Muscle of leg (tissue), 16 donors: ENCODE measurements at places on chromosomes 6 and 20. TPM values are rescaled to one million over a fixed set of nuclear protein-coding genes. Genes with fewer than 3 reads are reported as not detected.

DNA sequence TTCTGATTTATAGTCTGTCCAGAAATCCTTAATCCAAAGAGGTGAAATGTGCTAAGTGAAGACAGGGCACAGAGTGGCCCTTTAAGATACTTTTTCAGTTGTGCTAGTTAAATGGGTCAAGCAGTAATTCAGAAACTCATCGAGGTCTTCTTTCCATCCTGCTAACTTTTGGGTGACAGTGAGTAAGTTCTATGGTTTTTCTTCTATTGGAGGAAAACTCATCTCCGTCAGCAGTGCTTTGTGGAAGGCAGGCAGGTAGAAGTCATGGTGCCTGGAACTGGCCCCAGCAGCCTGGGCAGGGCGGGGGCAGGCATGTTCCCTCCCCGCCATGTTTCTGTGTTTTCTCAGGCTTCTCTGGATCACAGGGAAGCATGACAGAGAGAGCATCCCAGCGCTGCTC, 66.5 kb upstream of the SCP2D1 start:
- peaks cover 2% of the 10 kb centered on the region for H3K4me1 ChIP-seq
- peaks cover 9% of the 10 kb centered on the region for H3K36me3 ChIP-seq

DNA sequence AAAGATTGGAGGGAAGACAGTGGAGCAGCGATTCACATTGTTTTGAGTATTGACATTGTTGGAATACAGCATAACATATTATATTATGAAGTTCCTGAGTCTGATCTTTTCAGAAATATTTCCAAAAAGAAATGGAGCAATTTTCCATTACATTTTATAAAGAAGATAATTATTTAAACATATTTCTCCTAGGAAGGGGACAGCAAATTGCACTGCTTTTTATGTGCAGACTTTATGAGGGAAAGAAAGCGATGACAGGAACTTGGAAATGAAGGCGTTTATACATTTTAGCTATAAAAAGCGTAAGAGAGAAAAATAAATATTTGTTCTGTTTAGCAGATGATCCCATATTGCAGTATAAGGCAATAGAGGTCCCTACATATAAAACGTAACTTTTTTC, 117.0 kb upstream of the EDN1 start:
- DNase-seq = peak; percentile 95
- H3K4me3 ChIP-seq = no peak overlapping the region
- H3K36me3 ChIP-seq = no peaks in the 10 kb centered on the region
- no peaks in the 10 kb centered on the region for H3K27me3 ChIP-seq
- H3K4me1 ChIP-seq = no peaks in the 10 kb centered on the region
- no peak overlapping the region for H3K27ac ChIP-seq

DNA sequence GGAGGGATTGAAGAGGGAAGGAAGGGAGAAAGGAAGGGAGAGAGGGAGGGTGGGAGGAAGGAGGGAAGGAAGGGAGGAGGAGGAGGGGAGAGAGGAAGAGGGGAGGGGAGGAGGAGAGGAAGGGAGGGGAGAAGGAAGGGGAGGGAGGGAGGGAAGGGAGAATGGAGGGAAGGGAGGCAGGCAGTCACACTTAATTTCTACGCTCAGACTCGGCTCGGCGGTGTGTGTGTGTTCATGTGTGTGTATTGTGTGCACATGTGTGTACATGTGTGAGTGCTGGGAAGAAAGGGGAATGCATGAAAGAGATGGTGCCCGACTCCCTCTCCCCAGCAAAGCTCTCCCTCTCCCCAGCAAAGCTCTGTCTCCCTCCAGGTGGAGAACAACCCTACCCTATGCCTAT, 79.1 kb upstream of the AFDN start:
- peaks cover 19% of the 10 kb centered on the region for H3K4me1 ChIP-seq
- no peak overlapping the region for H3K27ac ChIP-seq
- H3K27me3 ChIP-seq = peaks cover 29% of the 10 kb centered on the region
- H3K36me3 ChIP-seq = no peaks in the 10 kb centered on the region

DNA sequence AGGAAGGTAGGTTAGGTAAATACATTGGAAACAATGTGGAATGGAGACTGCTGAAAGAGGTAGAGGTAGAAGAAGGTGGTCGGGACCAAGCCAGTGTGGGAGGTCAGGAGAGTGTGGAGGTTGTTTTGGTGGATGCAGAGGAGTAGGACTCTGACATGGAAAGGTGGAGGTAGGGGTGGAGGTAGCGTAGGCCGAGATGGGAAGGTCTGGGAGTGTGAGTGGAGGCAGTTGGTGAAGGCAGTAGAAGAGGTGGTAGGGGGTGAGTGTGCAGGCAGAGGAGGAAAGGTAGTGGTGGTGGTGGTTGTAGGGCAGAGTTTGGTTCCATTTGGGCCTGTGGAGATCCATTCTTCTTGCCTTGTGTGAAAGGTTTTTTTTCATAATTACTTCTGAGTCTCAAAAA, 599.6 kb upstream of the FLRT3 start:
- no peaks in the 10 kb centered on the region for H3K4me1 ChIP-seq
- DNase-seq = no peak
- no peaks in the 10 kb centered on the region for H3K36me3 ChIP-seq

GRCh38 chr6:14676064-14676463, 558.5 kb downstream of the CD83 start:
- peaks cover 8% of the 10 kb centered on the region for H3K4me1 ChIP-seq
- no peaks in the 10 kb centered on the region for H3K36me3 ChIP-seq
- no peak overlapping the region for H3K4me3 ChIP-seq
- H3K27ac ChIP-seq = no peak overlapping the region

DNA sequence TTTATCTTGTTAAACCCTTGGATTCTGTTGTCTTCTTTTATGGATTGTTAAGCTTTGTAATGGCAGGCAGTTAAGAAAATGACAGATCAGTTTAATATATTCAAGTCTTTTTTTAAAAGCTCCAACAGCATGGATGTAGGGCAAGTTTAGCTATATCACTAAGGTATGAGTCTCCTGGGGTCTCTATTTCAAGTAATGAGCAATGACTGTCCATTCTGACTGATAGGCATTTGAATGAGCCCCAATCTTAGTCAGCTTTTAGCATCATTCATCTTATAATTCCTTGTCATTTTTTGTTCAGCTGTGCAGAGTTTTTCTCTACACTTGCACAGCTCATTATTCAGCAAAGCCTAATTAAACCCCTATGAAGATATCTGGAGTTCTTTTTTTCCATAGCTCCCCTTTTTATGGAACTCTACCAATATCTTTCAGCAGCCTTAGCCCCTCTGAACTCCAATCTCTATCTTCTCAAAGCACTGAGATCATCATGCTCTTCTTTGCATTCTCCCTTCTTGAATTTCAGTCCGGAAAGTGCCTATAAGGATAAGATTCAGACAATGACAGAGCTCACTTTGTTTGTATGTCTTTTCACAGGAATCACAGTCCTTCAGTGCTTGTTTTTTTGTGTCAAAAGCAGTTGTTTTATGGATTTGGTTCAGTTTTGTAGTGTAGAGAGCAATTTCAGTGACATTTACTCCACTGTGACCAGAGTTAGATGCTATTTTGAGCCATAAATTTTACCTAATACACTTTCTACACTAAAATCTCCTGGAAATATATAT, 97.2 kb upstream of the DOK5 start:
- no peaks in the 10 kb centered on the region for H3K4me1 ChIP-seq
- H3K36me3 ChIP-seq = no peaks in the 10 kb centered on the region
- H3K27ac ChIP-seq = no peak overlapping the region
- no peak overlapping the region for H3K4me3 ChIP-seq
- DNase-seq = no peak

DNA sequence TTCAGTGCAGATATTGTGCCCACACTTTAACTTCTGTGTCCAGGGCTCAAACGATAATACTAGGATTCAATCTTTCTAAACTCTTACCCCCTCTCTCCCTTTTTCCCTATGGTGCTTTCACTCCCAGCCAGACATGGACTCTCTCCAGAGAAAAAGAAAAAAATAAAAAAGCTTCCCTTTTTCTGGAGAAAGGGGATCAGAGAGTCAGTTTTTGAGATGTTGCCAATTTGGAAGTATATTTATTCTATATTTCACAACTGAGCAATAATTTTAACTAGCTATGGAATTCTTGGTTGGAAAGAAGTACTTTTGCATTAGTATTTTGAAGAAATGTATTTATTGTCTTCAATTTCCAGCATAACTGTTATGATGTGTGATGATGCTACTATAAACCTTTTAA, 72.2 kb upstream of the ZFP64 start:
- H3K27me3 ChIP-seq = no peaks in the 10 kb centered on the region
- H3K36me3 ChIP-seq = no peaks in the 10 kb centered on the region
- no peak overlapping the region for H3K27ac ChIP-seq
- H3K4me3 ChIP-seq = no peak overlapping the region

DNA sequence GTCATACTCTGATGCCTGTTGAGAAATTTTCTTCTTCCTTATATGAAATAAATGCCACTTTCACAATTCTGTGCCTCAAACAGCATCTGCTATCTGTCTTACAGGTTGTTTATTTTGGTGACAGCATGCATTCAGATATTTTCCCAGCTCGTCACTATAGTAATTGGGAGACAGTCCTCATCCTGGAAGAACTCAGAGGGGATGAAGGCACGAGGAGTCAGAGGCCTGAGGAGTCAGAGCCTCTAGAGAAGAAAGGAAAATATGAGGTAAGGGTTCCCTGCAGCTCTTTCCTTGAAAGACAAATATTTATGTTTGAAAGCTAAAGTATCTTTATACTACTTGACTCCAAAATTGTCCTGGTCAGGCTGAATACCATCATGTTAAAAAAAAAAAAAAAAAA, 15.8 kb downstream of the TSPYL4 start:
- H3K27me3 ChIP-seq = no peaks in the 10 kb centered on the region
- no peak overlapping the region for H3K4me3 ChIP-seq
- DNase-seq = no peak
- no peak overlapping the region for H3K27ac ChIP-seq

DNA sequence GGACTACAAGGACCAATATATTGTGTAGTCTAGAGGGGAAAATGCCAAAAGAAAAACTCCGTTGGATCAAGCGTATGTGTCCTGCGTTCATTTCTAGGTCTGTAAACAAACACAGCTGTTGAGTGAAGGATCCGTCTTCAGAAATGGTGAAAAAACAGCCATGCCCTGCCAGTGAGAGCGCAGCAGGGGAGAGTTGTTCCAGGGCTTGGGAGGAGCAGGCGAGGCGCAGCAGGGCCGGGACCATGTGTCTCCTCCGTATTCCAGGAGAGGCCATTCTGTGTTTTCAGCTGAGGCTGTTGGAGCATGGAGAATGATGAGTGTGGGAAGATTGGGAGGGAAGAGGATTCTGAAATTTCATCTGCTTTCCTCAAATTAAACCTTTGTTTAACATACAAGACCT, 38.0 kb downstream of the BMP6 start:
- no peaks in the 10 kb centered on the region for H3K36me3 ChIP-seq
- H3K4me3 ChIP-seq = no peak overlapping the region
- H3K27ac ChIP-seq = peak overlapping the region; percentile 20
- peak; percentile 83 for DNase-seq
- H3K4me1 ChIP-seq = peaks cover 10% of the 10 kb centered on the region

DNA sequence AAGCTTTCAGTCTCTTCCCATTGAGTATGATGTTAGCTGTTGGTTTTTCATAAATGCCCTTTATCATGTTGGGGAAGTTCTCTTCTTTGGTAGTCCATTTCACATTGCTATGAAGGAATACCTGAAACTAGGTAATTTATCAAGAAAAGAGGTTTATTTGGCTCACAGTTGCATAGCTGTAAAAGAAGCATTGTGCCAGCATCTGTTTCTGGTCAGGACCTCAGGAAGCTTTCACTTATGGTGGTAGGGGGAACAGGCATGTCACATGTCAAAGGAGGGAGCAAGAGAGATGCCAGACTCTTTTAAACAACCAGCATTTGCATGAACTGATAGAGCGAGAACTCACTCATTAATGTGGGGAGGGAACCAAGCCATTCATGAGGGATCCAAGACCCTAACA, 48.0 kb upstream of the MAPK13 start:
- H3K27ac ChIP-seq = no peak overlapping the region
- H3K4me3 ChIP-seq = no peak overlapping the region
- peaks cover 37% of the 10 kb centered on the region for H3K36me3 ChIP-seq
- no peak for DNase-seq
- no peaks in the 10 kb centered on the region for H3K27me3 ChIP-seq
- no peaks in the 10 kb centered on the region for H3K4me1 ChIP-seq

GRCh38 chr6:89035252-89036101, 45.1 kb upstream of the PNRC1 start:
- no peaks in the 10 kb centered on the region for H3K27me3 ChIP-seq
- DNase-seq = peak; percentile 96
- peaks cover 14% of the 10 kb centered on the region for H3K4me1 ChIP-seq
- H3K36me3 ChIP-seq = no peaks in the 10 kb centered on the region
- H3K27ac ChIP-seq = peak overlapping the region; percentile 84

DNA sequence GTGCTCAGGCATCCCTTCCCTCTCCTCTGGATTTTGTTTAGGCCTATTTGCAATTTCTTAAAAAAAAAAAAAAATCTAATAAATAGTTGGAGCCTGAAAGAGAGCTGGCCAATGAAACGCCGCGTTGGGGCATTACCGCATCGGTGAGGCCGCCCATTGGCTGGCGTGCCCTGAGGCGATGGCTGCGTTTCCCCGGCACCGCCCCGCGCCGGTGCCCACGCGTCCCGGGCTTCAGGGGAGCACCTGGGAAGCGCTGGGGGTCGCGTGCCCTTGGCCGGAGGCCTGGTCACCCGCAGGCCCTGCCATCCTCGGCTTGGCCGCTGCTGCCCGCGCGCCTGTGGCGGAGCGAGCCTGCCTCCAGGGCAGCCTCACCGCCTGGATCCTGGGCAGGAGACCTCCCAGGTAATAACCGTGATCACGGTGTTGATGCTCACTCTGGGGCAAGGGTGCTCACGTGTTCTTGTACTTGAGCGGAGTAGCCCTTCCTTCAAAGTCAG, 155.4 kb downstream of the NRN1 start:
- H3K36me3 ChIP-seq = no peaks in the 10 kb centered on the region
- H3K27me3 ChIP-seq = peaks cover 38% of the 10 kb centered on the region
- peaks cover 12% of the 10 kb centered on the region for H3K4me1 ChIP-seq
- H3K4me3 ChIP-seq = peak overlapping the region; percentile 21

GRCh38 chr6:73207221-73207837, 18.0 kb downstream of the KHDC1L start:
- H3K27me3 ChIP-seq = no peaks in the 10 kb centered on the region
- no peaks in the 10 kb centered on the region for H3K36me3 ChIP-seq
- no peak for DNase-seq

GRCh38 chr6:56370561-56371211, 123.3 kb upstream of the COL21A1 start:
- H3K27ac ChIP-seq = peak overlapping the region; percentile 89
- DNase-seq = peak; percentile 96
- no peaks in the 10 kb centered on the region for H3K36me3 ChIP-seq

GRCh38 chr6:43814865-43815264, 44.9 kb downstream of the VEGFA start:
- no peaks in the 10 kb centered on the region for H3K27me3 ChIP-seq
- peaks cover 3% of the 10 kb centered on the region for H3K4me1 ChIP-seq
- H3K4me3 ChIP-seq = no peak overlapping the region
- H3K27ac ChIP-seq = no peak overlapping the region
- DNase-seq = no peak

GRCh38 chr6:110295451-110296165, 62.5 kb downstream of the METTL24 start:
- no peak overlapping the region for H3K27ac ChIP-seq
- H3K4me3 ChIP-seq = no peak overlapping the region
- H3K27me3 ChIP-seq = peaks cover 2% of the 10 kb centered on the region
- no peaks in the 10 kb centered on the region for H3K4me1 ChIP-seq
- DNase-seq = no peak

The RFX6 gene
- not detected for total RNA-seq

The PLAGL1 gene
- 105 TPM for total RNA-seq

The HTR1B gene
- total RNA-seq = 0.04 TPM

The GPSM3 gene
- total RNA-seq = 4.3 TPM
